ENCODE measurements at places on chromosomes 1 and 21. TPM values are rescaled to one million over a fixed set of nuclear protein-coding genes. Genes with fewer than 3 reads are reported as not detected.

GRCh38 chr1:211118407-211119102 is 15.4 kb downstream of the KCNH1 start:
- DNase-seq = no peak

- no peak for DNase-seq
Measured at GRCh38 chr1:41442697-41443251, 41.7 kb downstream of the EDN2 start.

DNA sequence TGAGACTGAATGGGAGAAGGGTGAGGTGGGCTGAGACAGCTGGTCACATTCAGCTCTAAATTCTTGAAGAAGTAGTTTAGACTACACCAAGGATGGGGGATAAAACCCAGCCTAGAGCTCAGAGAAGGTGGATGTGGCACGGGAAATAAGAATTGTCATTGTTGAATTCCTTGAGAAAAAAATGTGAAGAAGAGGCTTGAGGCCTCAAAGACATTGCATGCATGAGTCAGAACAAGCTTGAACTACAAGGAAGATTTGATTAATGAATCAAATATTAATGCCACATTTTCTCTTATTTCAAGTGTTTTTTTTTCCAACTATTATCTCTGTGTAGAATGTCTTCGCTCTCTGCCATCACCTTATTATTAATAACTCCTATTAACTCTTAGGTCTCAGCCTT is 58.9 kb downstream of the MAP3K7CL start:
- DNase-seq = no peak

DNA sequence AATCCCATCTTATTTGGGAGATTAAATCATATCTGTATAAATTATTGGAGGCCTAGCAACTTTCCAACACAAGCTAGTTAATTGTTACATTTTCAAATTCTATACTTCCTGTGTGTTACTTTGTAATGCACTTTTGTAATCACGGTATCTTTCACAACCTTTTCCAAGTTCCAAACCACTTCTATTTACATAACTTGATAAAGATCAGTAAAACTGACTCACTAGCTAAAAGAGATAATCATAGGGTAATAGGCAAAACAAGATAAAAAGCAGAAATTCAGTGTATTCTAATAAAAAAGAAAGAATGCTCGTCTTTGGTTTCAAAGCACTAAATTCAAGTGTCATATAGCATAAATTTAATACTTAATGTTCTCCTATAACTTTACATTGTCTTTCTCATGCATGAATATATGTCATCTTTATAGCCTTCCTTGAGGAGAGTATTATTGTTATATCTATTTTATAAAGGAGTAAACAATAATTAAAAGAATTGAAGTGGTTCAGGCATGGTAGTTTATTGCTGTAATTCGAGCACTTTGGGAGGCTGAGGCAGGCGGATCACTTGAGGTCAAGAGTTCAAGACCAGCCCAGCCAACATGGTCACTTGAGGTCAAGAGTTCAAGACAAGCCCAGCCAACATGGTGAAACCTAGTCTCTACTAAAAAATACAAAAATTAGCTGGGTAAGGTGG is 66.4 kb downstream of the RGS13 start:
- DNase-seq = no peak

- no peak for DNase-seq
Measured at GRCh38 chr1:88736633-88737248, 52.7 kb downstream of the PKN2 start.

GRCh38 chr1:6861075-6861724 is 75.9 kb downstream of the CAMTA1 start:
- DNase-seq = no peak

DNA sequence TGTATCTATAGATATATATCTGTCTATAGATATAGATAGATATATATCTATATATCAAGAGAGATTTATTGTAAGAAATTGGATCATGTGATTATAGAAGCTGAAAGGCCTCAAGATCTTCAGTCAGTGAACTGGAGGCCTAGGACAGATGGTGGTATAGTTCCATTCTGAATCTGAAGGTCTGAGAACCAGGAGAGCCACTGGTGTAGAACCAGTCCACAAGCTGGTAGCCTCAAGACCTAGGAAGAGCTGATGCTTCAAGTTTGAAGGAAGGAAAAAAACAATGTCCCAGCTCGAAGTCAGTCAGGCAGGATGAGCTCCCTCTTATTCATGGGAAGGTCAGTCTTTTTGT is 213.2 kb upstream of the JUN start:
- no peak for DNase-seq

DNA sequence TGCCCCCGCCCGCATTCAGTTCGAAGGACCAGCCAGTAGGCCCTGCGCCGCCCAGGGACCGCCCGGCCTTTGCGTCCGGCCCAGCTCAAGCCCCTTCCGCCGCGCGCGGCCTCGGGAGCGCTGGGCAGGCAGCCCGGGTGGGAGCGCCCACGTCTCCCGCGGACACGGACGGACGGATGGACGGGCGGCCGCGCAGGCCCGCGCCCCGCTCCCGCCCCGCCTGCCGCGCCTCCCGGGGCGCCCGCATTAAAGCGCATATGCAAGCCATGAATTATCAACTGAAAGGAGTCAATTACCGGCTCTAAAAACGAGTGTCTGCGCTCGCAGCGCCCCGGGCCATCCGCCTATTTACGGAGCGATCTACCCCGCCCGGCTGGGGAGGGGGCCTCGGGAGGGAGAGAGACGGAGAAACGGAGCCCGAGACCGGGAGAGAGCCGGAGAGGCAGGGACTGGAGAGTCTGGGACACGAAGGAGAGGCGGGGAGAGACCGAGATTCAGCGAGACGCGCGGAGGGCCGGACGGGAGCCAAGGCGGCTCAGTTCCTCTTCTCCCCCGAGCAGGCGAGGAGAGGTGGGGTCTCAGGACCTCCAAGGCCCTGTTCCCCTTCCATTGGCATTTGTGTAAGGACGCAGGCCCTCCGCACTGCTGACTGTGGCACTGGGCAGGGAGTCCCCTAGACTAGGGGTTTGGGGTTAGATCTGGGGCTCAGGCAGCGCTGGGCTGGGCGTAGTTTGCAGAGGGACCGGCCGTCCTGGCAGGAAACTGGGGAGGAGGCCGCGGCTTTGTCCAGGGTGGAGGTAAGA is 41.3 kb upstream of the DMBX1 start:
- no peak for DNase-seq

DNA sequence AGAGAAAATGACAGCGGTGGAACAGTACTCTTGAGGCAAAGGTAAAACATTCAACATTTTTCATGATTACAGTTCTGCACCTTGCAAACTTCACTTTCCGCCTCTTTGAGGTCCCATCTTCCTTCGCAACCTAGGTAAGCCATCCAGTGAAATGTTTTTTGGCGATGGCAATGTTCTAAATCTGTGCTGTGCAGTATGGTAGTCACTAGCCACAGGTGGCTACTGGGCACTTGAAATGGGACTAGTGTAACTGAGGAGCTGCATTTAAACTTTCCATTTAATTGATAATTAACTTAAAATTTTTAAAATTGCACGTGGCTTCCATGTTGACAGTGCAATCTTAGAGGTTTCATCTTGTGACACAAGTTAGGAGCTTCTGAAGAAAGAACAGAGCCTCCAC is 13.0 kb downstream of the EXOC8 start:
- no peak for DNase-seq

- no peak for DNase-seq
Measured at GRCh38 chr1:89540406-89540970, 15.9 kb downstream of the LRRC8B start.

- DNase-seq = peak; percentile 60
Measured at GRCh38 chr1:64745181-64745985, 508 bp downstream of the RAVER2 start.

DNA sequence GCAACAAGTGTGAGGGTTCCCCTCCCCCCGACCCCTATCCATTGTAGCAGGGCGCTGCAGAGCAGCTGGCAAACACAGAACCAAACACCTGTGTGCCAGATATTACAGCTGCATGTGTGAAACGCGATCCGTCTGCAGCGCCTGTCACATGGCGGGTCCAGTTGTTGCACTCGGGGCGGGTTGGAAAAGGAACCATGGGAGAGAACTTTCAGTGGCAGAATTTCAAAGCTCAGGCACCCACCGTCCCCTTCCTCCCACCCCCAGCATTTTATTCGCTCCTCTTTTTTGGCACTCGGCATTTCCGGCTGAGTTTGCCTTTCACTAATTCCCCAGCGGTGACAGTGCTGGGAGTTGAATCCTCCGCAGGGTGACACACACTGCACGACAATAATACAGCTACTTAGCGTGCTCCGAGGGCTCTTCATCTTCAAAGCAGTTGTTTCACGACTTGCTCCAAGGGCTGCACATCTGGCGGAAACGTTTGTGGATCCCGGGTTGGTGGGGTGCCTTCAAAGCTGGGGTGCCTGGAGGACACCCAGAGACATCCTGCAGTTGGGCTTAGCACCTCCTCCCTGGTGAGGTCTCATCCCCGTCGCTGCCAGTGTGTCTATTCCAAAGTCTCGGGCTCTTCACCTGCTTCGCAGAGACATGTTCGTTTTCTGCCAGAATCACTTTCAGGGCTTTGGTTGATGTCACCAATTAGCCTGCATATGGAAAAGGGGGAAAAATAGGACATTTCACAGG is 180.7 kb downstream of the ZBTB18 start:
- peak; percentile 32 for DNase-seq

DNA sequence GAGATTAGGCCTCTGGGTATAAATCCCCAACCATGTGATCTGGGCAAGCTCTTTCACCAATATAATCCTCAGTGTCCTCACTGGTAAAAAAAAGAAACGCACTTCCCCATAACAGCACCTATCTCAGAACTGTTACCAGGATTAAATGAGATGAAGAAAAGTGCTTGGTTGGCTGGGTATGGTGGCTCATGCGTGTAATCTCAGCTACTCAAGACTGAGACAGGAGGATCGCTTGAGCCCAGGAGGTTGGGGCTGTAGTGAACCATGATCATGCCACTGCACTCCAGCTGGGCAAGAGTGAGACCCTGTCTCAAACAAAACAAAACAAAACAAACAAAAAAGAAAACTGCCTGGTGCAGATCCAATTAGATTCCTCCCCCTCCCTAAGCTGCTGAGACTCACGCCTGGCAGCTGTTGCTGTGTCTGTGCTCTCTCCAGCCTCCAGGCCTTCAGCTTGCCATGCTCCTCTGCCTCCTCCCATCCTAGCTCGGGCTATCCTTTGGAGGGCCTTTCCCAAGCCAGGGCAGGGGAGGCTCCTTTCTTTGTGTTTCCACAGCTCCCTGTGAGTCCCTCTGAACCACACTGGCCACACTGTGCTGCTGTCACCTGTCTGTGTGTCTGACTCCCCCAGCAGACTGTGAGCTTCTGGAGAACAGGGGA is 19.0 kb downstream of the CYB5RL start:
- no peak for DNase-seq

- DNase-seq = no peak
Measured at GRCh38 chr1:98044071-98044697, 123.3 kb upstream of the DPYD start.

DNA sequence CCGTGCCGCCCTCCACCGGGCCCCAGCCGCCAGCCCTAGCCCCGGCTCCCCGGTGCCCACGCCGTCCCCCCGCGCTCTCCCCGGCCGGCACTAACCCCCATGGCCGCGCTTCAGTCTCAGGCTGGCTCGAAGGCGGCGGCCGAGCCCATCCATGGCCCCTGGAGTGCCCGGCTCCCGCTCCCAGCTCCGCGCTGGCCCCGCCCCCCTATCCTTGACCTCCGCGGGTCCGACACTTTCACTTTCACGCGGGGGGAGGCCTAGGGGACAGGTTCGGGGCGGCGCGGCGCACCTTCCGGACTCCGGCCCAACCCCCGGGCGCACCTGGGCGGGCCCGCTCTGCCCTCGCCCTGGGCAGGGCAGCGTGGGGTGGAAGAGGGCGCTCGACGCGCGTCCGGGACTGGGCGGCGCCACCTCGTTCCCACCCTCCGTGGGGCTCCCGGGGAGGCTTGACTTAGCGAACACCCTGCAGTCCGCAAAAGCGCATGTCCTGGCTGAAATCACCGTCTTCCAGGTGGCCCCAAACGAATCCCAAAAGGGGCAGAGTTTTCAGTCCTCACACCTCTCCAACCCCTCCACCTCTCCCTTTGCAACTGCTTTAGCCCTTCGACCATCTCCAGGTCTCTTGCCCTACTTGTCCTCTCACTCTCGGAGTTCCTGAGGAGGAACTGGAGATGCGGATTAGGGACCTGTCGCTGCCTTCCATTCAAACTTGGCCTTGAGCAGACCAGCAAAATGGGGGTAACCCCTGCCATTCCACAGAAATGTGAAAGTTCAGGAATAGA is 3.9 kb upstream of the DENND2D start:
- no peak for DNase-seq

GRCh38 chr1:54591127-54591756 is 32.1 kb downstream of the FAM151A start:
- no peak for DNase-seq

- DNase-seq = no peak
Measured at GRCh38 chr1:234961456-234962339, 166.9 kb downstream of the TOMM20 start.

GRCh38 chr1:226438007-226438406 is 30.1 kb upstream of the PARP1 start:
- no peak for DNase-seq

DNA sequence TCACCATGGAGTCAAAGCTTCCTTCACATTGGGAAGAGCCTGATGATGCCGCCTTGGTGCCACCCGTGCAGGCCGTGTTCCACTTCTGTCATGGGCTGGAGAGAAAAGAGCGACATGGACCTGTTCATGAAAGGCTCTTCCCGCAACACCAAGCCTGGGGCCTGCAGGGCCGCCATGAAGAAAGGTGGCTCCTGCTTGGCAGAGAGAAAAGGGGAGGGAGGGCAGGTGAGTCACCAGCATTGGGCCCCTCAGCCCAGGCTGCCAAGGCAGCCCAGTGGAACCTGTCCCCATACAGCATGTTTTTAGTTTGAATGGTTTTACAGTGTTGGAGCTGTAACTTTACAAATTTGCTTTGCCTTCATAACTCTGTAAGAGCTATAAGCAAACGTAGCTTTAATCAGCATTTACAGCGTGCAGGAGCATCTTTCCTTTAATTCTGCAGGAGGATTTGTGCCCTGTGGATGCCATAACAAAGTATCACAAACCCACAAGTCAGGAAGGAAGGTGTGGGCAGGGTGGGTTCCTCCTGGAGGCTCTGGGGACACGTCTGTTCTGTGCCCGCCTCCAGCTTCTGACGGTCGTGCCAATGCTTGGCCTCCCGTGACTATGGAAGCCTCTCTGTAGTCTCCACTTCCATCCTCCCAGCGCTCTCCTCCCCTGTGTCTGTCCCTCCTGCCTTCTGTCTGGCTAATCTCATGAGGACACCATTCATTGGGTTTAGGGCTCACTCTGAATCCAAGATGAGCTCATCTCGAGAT is 49.1 kb downstream of the RIPK4 start:
- no peak for DNase-seq

Gene ISG15
- total RNA-seq = 36.5 TPM

Gene ZBTB7B
- total RNA-seq = 58.0 TPM

Gene PLA2G2C
- not detected for total RNA-seq

Gene GCSAML
- total RNA-seq = not detected

Gene PTGER3
- total RNA-seq = 5.1 TPM

Gene LIN28A
- total RNA-seq = not detected

Gene ACTL8
- not detected for total RNA-seq

Gene ILDR2
- 8.9 TPM for total RNA-seq

Gene PANK4
- 32.2 TPM for total RNA-seq

Gene LCE1A
- total RNA-seq = not detected

Gene MATN1
- not detected for total RNA-seq

Gene OPRD1
- total RNA-seq = 0.02 TPM

Gene OR2T11
- total RNA-seq = not detected

Gene BARHL2
- not detected for total RNA-seq

All from heart left ventricle (tissue), 16 donors.